ENCODE measurements at places on chromosomes 2 and 18. TPM values are rescaled to one million over a fixed set of nuclear protein-coding genes. Genes with fewer than 3 reads are reported as not detected.

The CLHC1 gene
- total RNA-seq, result 15.1 TPM

The GPBAR1 gene
- 1.9 TPM for total RNA-seq

The CAPN14 gene
- 0.92 TPM for total RNA-seq

The OTX1 gene
- not detected for total RNA-seq

The PDE1A gene
- not detected for total RNA-seq

DNA sequence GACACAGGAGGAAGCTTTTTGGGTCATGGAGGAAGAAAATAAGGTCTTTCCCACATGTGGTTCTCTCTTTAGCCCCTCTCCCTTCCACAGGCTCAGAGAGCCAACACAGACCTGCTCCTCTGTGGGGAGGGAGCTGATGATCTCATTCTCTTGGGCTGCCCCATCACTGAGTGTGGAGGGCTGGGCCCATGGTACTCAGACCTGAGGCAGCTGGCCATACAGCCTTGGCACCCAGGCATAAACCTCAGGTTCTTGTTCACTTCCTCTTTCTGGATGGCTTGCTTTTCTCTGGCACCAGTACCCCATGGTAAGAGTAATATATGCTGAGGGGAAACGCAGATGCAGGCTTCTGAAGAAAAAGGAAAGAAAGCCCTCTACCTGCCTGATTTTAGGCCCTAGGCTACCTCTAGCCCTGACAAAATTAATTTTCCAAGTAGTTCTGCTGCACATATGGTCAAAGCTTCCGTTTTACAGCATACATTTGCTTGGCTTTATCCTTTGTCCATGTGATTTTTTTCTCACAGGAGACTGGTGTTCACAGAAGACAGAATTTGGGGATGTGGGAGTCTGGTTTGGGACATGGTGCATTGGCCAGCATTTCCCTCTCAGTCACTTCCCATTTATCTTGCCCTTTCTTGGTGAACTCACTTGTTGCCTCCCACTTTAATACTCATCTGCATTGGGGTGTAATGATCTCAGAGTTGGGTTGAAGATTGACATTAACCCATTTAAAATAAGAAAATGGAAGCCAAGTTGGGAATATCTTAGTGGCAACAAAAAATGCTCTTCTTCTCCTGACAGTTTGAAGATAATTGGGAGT lies 11.1 kb downstream of the DHRS9 start:
- no peak for DNase-seq

DNA sequence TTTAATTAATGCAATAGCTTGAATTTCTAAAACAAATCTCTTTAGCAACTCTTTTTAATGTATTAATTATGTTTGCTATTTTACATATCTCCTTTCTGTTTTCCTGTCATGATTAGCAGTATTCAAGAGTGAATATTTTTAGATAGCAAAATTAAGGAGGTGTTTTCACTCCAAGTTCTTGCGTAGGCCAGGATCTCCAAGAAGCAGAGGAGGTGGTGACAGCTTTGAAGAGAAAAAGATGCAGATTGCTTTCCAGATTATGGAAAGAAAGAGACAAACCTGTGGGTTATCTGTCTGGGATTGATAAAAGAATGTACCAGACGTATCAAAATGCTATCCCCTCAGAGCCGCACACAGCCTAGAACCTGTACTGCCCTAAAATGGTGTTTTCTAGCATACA lies 163.5 kb upstream of the FAM98A start:
- no peak for DNase-seq

- no peak for DNase-seq
Observed at GRCh38 chr2:101089419-101089818, 61.8 kb downstream of the TBC1D8 start.

All from naive thymus-derived CD4-positive, alpha-beta T cell (primary cell).